Naive thymus-derived CD8-positive, alpha-beta T cell (primary cell): ENCODE measurements at places on chromosomes 5 and 9. TPM values are rescaled to one million over a fixed set of nuclear protein-coding genes. Genes with fewer than 3 reads are reported as not detected.

The TLX3 gene
- total RNA-seq = not detected

The BAAT gene
- not detected for total RNA-seq

The PTGES gene
- not detected for total RNA-seq

The SLC36A2 gene
- total RNA-seq = not detected

The TMEM215 gene
- total RNA-seq = not detected

GRCh38 chr9:24672336-24672735 is 126.6 kb upstream of the IZUMO3 start:
- DNase-seq = no peak

DNA sequence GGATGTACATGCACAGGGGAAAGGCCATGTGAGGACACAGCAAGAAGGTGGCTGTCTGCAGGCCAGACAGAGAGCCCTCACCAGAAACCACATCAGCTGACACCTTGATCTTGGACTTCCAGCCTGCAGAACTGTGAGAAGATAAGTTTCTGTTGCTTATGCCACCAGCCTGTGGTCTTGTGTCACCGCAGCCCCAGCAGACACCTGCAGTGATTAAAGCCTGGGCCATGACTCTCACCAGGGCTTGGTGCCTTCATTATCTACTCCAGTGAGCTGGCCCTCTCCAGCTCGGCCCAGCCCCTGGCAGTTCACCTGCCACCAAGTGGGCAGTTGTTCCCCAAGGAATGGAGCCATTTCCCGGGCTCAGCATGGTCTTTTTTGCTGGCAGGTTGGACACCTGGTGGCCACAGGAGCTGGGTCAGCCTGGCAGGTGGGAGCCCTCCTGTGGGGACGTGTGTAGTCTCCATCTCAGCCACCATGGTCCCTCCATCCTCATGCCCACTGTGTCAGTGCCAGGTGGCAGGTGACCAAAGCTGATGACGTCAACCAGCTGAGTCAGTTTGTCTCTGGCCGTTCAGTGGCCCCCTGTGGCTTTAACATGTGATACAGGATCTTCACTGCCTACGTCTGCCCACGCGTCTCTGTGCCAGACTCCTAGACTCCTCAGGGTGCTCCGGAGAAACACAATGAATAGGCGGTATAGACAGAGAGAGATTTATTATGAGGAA is 99.9 kb upstream of the PPP1R26 start:
- DNase-seq = no peak

- no peak for DNase-seq
Observed at GRCh38 chr5:77175231-77175630, 35.2 kb upstream of the PDE8B start.

DNA sequence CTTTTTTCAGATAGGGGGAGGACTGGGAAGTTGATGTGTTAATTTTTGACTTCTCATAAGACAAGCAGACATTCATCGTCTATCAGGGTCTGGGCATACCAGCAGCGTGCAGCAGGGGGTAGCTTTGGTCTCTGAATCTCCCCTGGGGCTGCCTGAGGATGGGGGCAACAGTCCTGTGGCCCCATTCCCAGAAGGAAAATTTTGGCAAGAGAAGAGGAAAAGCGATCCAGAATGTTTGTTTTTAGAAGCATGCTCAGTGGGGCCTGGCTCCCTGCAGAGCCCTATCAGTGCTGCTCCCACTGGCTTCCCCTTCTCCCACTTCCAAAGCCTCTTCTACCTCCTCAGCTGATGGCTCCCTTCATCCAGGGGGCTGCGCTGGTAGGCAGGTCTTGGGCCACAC is 194.8 kb upstream of the IL12B start:
- DNase-seq = no peak

GRCh38 chr9:113506090-113506589 is 42.6 kb downstream of the RGS3 start:
- DNase-seq = no peak

DNA sequence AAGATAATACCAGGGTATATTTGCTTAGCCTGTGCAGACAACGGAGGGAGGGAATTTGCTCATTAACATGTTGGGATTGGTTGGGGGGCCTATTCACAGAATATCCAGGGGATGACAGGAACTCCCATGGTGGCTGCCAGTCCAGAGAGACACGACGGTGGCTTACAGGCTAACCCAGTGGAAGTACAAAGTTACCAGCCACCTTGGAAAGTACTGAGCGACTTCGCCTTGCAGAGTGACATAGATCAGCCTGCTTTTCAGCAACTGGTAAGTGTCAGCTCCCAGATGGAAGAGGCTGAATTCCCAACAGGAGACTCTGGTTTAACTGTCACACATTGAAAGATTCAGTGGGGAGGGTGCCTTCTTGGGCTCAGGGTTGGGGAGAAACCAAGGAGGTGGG is 7.9 kb downstream of the ISL1 start:
- DNase-seq = no peak

- DNase-seq = no peak
Observed at GRCh38 chr9:82021198-82021597, 32.6 kb downstream of the SPATA31D1 start.

GRCh38 chr9:2257248-2257929 is 242.2 kb downstream of the SMARCA2 start:
- no peak for DNase-seq

GRCh38 chr9:34396276-34397214 is 19.8 kb upstream of the MYORG start:
- no peak for DNase-seq
